Mesenchymal stem cell (in vitro differentiated cells and primary cell): ENCODE measurements at places on chromosomes 12 and 14.
A peak's percentile ranks its signal among the peaks of the same experiment; 100 is the strongest.

GRCh38 chr14:64654901-64655300, 49.3 kb upstream of the PLEKHG3 start:
- peak; percentile 93 for DNase-seq

GRCh38 chr14:54882521-54882920, 20.1 kb downstream of the GCH1 start:
- DNase-seq, result no peak

- DNase-seq, result no peak
Measured at GRCh38 chr12:84270470-84271140, 642.0 kb downstream of the SLC6A15 start.

DNA sequence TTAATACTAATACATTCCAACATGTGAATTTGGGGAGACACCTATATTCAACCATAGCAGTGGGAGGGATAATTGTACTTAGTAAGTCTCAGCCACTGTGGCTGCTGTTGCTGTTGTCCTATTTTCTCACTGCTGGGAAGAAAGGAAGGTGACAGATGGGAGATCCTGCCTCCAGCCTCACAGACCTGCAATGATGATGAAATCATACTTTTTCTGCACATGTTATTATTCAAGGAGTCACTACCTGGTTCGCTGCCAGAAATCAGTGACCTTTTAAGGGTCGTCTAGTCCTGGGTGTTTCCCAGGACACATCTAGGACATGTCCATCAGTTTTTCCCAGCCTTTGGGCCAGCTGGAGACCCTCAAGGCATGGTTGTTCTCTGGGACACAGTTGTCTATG, 106.2 kb upstream of the RPH3A start:
- DNase-seq, result no peak

DNA sequence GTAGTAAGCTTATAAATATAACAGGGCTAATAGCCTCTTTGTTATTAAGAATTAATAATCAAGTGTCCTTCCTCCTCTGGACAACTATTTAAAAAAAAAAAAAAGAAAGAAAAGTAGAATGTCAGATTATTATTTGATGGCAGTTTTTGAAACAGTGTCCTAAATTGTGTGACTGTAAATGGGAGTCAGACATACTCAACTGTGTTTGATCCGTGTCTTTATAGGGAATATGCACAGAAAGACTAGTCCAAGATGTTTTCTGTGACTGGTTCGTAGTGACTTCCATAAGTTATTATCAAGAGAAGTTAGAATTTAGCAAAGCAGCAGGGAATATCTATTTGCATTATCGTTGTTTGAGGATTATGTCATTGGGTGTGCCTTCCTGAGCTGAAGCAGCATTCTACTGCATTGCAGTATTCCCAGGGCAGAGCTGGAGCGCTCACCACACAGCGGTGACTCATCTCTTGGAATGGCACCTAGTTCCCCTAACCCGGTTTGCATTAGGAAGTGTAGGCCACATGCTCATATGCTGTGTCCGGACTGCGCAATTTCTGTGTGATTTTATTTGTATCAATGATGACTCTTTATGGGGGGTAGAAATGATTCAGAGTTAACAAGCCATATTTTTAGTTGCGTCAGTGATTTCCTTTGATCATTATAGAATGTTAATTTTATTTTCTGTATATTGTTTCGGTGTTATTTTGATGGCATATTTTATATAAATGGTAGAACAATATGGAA, 7.9 kb downstream of the DYNC1H1 start:
- peak; percentile 98 for DNase-seq

GRCh38 chr12:106459534-106459933, 102.0 kb downstream of the POLR3B start:
- DNase-seq, result no peak

DNA sequence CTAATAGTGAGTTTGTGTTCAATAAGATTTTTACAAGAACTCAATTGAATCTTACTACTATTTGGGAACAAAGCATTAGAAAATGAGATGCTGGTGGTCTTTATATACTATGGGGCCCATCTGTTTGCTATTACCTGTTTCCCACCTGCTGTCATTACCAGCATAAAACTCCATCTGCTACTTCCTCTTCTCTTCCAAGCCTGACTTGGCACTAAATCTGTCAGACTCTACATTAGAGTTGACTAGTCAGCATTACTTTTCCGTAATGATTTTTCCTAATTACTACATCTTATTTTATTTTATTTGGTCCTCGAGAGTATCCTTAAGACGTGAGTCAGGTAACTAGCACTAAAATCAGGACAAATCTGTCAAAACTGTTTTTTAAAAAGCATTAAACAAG, 68.1 kb upstream of the KRR1 start:
- DNase-seq, result no peak

DNA sequence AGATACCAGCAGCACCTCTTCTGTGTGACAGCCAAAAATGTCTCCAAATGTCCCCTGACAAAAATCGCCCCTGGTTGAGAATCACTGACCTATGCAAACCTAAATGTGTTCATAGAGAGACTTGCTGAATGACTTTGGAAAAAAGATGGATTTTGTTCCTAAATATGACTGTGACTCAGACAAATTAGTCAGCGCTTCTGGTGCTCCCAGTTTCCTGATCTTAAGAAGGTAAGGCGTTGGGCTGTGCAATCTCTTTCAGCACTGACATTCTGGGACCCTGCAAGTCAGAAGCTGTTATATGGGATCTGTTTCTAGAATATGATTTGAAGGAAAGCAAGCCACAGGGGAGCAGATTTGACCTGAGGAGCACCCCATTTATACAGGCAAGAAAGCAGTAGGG, 90.6 kb upstream of the PWP1 start:
- DNase-seq, result no peak

DNA sequence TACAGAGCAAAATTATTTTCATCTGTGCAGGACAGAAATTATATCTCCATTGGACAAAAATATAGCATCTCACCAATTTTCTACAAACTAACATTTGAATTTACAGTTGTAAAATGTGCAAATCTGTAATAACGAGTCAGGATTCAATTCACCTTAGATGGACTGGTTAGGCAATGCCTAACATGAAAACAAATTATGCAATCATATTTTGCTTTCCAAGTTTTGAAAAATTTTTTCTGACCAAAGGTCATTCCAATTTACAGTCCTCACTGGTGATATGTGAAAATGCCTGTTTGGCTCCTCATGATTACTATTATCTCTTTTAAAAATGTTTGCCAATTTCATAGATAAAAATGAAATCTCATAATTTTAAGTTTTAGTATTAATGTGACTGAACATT, 6.5 kb upstream of the CPM start:
- DNase-seq, result no peak

DNA sequence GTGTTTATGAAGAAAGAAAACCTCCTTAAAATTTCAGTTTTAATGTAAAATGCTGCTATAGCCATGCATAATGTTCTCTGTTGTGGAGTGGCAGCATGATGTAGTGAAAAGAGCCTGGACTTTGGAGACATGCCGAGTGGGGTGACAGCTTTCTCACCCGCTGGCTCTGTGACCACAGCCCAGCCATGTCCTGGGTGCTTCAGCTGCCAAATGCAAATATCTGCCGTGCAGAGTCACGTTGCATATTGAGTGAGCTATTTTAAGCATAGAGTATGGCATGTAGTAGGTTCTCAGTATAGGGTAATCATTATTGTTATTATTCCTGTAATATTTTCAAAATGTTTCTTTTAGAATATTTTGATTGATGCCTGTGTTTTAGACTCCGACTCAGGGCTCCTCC, 15.5 kb upstream of the TCTN2 start:
- DNase-seq, result no peak

GRCh38 chr14:47555333-47555732, 120.1 kb downstream of the MDGA2 start:
- peak; percentile 62 for DNase-seq

DNA sequence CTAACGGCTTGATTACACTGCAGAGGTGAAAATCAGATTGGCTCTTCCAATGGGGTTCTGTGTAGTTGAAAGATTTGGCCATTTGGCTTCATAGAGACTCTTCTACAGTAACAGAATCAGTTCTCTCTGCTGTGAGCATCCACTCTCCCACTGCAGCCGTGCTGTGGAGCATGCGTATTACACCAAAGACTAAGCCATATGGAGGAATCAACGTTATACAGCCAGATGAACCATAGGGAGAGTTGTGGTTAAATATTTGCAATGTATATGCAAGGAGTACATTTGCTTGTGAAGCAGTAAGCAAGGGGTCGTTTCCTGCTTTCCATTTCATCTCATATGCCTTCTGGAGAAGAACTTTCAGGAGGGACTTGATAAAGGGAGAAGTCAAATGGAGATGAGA, 331.1 kb upstream of the FKBP4 start:
- no peak for DNase-seq
